Cortex of kidney (tissue), 1 donor: ENCODE measurements at places on chromosomes 1 and 21.

- DNase-seq = no peak
Measured at GRCh38 chr1:179241530-179242097, 12.1 kb upstream of the ABL2 start.

DNA sequence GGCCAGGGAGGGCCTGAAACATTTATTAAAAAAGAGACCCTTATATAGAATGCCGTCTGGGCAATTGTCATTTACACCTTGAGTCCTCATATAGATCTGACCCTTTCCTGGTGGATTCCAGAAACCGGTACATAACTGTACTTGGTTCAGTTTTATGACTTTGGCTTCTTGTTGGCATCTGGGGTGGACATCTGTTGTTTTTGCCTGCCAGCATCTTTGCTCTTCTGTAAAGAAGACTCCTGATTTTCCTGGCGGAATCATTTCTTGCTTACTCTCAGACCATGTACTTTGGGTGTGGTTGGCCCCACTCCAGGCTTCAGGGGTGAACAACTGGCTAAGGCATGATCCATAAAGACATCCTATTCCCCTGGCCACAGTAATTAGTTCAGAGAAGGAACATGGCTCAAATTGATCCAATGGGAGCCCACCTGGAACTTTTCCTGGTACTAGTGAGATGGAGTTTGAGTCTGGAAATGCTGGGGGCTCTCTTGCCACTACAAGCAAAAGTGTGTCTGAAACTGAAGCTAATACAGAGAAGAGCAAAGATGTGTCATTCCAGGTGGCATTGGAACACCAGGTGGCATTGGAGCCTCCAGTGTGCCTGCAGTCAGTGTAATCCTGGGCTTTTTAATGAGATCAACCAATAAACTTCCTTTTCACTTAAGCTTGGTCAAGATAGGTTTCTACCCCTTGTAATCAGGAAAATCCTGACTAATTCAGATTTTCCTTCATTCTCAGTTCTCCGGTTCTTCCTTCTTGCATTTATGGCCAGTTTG lies 332.5 kb upstream of the CAMK1G start:
- no peak for DNase-seq

DNA sequence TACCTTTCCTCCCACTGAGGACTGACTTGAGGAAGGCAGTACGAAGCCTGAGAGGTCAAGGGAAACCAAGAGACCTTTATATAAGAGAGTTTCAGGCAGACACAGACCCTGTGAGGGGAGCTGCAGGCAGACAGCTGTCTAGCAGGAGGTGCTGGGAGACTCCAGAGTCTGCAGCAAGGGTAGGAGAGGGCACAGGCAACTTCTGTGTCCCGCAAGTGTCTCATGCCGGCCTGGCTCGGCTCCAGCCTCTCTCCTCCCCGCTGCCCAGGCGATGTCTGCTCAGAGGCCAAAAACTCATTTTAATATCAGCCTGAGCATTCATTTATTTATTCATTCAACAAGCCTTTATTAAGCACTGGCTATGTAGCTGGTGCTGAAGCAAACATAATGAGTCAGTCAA lies 83.0 kb downstream of the KIRREL1 start:
- no peak for DNase-seq

DNA sequence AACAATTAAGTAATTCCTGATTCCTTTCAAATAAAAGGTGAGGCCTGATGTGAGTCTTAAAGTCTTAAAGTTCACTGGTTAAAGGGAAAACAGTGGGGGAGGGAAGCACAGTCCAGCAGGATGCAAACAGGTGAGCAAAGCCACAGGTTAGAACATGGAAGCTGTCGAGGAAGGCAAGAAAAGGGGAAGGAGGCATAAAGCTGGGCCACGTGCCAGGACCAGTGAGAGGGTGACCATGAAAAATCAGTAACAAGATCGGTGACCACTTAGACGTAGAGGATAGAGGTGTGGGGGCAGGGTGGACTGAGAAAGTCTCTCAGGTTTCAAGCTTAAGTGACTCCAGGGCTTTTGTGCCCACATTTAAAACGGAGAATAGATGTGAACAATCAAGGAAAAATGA lies 231.3 kb downstream of the SETD4 start:
- DNase-seq = no peak

DNA sequence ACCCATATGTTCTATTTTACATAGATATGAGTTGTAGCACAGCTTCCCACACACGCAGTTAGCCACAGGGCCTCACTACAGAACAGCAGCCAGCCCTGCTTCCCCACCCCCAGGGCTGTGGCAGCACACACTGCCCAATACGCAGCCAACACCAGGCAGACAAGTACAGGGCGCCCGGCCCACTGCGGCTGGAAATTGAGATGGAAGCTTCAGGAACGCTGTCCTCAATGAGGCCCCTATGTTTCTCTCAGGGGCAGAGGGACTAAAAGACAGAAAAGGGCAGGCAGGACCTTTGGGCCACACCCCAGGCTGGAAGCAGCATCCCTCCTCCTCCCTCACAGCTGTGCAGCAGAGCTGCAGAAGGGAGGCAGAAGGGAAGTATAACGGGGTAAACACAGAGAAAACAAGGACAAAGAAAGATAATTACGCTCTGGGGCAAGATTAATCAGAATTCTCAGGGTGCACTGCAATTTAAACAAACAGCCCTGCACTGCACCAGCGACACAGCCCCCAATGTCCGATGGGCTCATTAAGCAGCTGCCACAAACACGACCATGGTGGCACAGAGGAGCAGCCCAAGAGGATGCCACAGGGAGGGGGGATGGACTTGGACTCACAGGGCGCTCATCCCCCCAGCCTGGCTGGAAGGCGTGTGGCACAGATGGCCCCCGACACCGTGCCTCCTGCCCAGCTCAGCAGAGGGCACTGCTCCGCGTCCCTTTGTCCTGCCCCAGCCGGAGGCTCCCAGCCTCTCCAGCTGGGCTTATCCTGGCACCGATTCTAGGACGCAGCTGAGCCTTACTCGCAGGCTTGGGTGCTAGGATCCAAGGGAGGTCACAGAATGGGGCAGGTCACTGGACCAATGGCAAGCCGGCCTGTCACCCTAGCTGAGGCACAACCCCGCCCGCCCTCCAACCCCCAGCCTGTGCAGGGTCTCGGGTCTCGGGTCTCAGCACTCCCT lies 14.2 kb downstream of the WDR4 start:
- DNase-seq = no peak

DNA sequence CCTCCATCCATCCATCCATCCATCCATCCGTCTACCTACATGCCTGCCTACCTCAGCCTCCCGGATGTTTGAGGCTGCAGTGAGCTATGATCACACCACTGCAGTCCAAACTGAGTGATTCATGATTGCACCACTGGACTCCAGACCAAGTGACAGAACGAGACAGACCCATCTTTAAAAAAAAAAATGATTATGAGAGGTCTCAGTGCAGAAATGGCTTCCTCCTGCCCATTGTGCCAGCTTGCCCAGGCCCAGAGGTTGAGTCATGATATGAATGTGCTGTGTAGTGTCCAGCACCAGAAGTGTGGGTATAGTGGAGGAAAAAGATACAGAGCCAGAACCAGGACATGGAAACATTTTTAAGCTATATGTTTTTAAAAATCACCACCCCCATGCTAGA lies 149.9 kb downstream of the KIF26B start:
- DNase-seq = no peak

DNA sequence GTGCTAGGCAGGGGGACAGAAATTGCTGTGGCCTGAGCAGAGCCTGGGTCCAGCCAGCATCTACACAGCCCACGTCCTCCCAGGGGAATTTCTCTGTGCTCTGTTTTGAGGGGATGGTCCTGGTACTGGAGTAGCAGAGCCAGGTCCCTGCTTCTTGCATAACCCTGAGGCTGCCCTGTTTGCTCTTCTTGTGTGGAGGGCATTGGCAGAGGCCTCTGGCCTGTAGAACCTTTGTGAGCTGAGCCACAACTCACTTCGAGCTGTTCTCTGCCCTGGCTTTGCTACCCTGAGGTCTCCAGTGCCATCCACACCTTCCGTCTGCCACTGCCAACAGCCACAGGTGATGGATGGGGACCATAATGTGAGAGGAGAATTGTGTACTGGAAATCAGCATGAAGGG lies 101.9 kb downstream of the KCNJ15 start:
- no peak for DNase-seq

- DNase-seq = no peak
Measured at GRCh38 chr1:44436401-44437106, 31.5 kb downstream of the RNF220 start.

DNA sequence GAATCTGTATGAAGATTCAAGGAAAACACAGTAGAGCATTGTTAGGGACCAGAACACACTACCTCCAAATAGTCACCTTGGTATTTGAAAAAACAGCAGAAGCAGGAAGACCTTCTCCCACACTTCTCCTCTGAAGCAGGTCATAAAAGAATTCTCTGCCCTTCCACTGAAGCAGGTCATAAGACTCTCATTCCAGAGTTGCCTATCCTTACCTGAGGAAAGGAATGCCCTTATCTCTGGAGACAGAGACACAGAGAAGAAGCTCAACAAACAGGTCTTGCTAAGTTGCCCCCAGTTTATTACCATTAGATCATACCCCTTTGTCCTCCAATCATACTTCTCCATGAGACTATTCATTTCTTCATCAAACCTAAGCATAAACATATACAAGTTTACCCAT lies 225.8 kb upstream of the TNR start:
- DNase-seq = no peak

DNA sequence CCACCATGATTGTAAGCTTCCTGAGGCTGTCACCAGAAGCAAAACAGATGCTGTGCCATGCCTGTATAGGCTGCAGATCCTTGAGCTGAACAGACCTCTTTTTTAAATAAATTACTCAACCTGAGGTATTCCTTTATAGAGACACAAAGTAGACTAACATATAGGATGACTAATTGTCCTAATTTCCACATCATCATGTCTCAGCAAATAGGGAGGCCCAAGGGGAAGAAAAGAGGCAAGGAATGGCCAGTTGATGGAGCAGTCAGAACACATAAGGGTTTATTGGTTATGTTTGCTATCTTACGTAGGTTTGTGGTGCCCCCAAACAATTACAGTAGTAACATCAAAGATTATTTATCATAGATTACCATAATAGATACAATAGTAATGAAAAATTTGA lies 126.2 kb downstream of the RASAL2 start:
- DNase-seq = no peak

DNA sequence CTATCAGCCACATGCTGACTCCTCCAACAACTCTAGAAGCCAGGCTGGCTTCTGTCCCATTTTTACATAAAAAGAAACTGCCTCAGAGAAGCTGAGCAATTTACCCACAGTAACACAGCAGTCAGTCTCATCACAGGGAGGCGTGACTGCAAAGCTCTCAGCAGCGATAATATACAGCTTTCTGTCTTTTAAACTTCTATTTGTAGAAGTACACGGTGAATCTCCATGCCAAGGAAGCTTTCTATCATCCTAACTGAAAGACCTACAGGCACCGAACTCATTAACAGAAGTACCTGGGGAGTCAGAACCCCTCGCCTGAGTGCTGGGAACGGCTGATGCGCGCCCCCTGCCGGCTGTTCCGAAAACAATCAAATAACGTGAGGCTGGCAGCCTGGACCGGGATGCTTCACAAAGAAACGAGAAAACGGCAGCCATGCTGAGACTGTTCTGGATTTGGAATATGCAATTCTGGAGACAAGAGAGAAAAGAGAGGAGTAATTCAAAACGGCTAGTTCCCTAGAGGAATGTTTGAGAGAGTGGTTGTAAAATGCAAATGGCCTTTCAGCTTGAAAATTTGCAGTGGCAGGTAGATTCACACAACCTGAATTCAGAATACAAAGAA lies 43.5 kb upstream of the RAB4A start:
- DNase-seq = no peak

- no peak for DNase-seq
Measured at GRCh38 chr21:27734146-27734545, 767.3 kb upstream of the ADAMTS5 start.

GRCh38 chr1:85495556-85495955 lies 30.6 kb upstream of the DDAH1 start:
- DNase-seq = no peak

- no peak for DNase-seq
Measured at GRCh38 chr21:37874904-37875780, 41.1 kb downstream of the KCNJ6 start.

DNA sequence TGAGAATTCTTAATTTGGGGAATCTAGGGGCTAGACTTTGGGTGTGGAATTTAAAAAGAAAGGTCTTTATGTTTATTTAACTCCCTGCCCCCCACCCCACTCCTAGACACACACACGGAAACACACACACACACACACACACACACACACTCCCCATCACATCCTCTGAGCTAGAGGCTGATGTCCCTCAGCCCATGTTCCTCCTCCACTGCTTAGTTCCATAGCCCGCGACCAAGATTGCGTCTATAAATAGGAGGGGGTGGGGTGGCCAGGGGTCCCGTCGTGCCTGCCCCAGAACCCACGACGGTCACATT lies 655 bp upstream of the KIRREL1 start:
- no peak for DNase-seq
